H4 (cell line): ENCODE measurements at places on chromosomes 6 and 20. TPM values are rescaled to one million over a fixed set of nuclear protein-coding genes. Genes with fewer than 3 reads are reported as not detected.
A peak's percentile ranks its signal among the peaks of the same experiment; 100 is the strongest.

Gene TMEM244
- total RNA-seq: not detected in 2 replicates

Gene TFAP2D
- 0.14 and 0.46 TPM in 2 replicates for total RNA-seq

DNA sequence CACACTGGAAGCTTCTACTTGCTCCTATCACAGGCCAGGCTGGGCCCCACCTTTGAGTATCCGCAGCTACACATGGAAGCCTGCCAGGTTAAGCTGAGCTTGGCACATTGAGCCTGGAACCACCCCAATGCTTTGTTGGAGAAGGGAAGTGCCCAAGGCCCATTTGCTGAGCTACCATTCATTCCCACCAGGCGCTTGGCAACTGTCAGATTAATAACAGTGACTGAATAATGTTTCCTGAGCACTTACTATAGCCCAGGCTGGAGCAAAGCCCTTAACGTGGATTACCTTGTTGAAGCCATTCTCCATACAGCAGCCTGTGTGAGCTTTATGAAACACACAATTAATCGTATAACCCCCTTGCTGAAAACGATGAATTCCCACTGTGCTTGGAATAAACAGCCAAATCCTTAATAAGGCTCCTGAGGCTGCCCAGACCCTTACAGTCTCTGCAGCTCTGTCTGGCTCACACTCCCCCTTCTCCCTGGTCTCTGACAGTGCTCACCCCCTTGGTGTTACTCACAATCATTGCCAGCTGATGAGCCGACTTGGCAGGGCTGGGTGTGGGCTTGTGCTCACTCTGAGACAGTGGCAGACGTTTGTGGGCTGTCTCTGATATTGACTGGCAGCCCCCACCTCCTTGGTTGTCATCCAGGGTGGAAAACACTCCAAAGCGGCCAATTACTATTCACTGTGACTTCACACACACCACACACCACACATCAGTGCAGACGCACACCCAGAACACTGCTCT is 357.1 kb downstream of the MAFB start:
- DNase-seq: no peak

Gene YTHDF1
- 16.2 and 16.7 TPM in 2 replicates for total RNA-seq

Gene TSPO2
- not detected in 2 replicates for total RNA-seq

- DNase-seq: no peak
Measured at GRCh38 chr6:63936399-63936798, 300.8 kb downstream of the PHF3 start.

DNA sequence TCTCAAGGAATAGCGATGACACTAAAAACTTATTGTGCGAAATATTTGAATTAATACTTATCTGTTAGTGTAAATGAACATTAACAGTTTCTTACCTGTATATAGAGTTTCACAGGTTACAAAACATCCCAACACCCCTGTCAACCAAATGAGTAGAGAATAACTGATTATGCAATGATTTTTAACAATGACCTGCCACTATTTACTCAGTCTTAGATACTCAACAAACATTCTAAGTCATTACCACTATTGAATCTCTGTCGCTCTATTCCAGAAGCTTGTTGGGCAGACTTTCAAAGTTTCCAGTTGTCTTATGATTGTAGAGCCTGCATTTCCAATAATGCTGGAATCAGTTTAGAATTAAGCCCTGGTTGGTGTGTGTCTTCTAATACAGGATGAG is 85.5 kb downstream of the RNF182 start:
- DNase-seq: no peak

- no peak for DNase-seq
Measured at GRCh38 chr6:121548131-121548530, 112.7 kb downstream of the GJA1 start.

Gene SEMG1
- total RNA-seq: not detected in 2 replicates

Gene TREML2
- total RNA-seq: 0.10 TPM in 1 of 2 replicates, not detected in the other

DNA sequence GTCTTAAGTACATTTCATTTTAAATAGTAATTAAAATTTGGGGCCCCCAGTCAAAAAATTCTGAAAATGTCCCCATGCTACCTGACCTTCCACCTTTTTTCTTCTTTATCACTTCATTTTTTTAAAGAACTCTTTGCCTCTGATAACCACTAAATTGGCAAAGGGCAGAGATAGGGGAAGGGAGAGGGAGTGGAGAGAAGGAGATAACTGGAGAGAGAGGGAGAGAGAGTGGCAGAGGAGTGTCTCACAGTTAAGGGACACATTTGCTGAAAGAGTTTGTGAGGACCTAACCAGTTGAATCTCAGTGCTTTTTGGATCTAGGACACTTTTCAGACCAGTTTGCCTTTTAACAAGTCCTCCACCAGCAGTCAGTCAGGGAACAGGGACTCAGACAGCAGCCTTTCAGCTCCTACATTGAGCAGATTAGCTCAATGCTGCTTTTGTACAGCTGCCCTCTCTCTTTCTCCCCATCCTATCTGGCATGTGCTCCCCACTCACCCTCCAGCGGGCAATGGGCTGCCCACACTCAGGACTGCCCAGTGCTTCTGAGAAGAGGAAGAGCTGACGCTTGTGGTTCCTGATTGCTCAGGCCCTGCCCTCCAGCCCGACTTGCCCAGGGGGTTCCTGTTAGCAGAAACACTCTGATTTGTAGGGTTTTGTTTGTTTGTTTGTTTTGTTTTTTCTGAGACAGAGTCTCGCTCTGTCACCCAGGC is 14.4 kb downstream of the ARMC2 start:
- DNase-seq: no peak

DNA sequence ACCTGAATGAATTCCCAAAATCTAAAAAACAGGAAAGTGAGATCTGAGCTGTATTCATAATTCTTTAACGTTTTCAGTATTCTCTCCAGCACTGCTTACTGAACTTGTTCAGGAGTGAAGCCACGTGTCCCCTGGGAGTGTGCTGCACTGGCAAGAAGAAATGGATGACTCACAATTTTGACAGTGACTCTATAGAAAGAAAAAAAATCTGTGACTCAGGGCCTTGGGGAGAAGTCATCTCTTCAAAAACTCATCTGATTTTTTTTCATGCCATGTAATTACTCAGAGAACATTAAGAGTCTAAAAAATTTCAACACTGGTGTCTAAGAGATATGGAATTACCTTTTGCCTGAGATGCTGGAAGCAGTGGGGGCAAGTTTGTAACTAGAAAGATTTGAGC is 39.7 kb downstream of the ANKEF1 start:
- peak; percentile 79 for DNase-seq

Gene KCNK17
- not detected in 2 replicates for total RNA-seq

DNA sequence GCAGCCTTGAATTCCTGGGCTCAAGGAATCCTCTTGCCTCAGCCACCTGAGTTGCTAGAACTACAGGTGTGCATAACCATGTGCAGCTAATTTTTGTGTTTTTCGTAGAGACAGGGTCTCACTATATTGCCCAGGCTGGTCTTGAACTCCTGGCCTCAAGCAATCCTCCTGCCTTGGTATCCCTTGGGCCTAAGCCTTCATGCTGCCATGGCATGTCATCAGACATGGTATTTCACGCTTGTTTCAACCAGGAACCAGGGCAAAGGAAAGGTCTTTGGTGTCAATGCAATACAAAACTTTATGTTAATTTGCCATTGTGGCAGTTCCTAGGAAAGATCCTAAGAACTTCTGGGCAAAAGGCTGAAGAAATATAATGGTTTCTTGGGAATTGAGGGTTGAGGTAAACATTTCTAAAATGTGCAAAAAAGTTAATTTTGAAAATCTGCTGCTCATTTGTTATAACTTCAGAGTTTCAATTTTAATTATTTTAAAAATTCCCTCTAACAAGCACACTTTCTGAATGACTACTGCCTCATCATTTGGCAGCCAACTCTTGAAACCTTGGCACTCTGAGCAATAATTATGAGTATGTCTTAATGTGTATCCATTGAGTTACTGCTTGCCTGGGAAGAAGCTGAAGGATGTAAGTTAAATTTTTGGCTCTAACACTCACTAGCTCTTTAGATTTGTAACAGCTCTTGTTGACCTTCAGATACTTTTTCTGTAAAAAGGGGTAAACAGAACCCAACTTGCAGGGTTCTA is 154.1 kb downstream of the GJA10 start:
- DNase-seq: no peak

Gene OR2H2
- total RNA-seq: not detected in 2 replicates

Gene NHSL1
- 3.1 and 4.4 TPM in 2 replicates for total RNA-seq

DNA sequence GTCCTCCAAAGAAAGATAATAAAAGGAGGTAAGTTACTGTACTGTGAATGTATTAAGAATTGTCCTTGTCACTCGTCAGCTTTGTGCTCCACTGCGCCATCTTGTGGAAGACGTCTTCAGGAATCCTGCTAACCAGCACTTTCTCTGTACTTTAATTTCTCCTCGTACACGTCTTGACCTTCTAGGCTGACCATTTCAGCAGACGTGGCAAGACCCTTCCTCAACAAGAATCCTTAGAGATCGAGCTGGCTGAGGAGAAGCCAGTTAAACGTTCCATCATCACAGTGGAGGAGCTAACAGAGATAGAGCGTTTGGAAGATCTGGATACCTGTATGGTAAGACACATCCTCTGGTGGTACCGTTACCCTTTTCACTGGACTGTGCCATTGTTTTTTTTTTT is 95.5 kb upstream of the SCGN start:
- peak; percentile 69 for DNase-seq

DNA sequence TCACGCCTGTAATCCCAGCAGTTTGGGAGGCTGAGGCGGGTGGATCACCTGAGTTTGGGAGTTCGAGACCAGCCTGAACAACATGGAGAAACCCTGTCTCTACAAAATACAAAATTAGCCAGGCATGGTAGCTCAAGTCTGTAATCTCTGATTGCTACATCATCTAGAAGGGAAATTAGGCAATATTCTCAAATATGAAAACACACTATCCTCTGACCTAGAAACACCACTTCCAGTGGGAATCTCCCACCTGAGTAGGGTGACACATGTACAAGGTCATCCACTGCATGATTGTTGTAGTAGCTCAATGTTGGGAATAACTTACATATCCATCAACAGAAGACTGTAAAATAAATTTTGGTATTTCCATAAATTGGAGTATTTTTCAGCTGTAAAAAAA is 19.1 kb upstream of the SIRPD start:
- DNase-seq: no peak

DNA sequence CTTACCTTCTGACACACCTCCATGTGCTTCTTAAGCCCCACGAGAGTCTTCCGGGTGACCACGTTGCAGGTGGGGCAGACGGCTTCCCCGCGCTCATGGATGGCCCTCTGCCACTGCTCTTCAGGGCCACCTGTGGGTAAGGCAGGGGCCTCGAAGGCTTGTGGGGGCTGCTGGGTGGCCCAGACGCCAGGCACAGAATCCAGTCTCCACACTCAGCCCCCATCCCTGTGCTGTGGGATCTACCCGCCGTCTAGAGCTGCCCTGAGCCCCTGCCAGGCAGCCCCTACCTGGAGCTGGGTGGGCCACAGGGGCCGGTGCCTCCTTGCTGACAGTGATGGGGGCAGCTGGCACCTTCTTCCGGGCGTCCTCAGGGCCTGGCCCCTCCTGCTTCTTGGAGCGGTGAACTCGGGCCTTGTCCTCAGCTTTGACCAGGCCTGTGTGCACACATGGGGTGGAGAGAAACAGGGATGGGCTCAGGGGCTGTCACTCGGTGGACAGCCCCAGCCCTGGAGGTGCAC is 5.9 kb downstream of the ZNF512B start:
- no peak for DNase-seq

Gene MSH5
- total RNA-seq: 5.3 and 10.8 TPM in 2 replicates

DNA sequence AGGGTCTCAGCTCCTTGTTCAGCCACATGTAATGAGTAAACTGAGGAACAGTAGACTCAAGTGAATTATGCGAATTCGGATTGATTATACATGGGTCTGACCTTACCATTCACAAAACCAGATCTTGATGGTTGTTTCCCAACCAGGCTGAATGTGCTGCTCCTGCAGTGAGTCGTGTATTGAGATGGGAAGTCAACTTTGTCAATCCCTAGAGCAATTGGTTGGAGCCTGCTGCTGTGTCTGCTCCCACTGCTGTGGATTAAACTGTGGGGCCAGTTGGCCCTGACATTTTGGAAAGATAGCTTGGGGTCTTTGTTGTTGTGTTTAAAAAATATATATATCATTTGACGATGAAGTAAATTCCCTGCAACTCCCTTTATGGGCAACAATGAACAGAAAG is 23.9 kb downstream of the FAM50B start:
- DNase-seq: no peak

GRCh38 chr20:50313827-50314677 is 123.4 kb downstream of the CEBPB start:
- DNase-seq: no peak

- DNase-seq: no peak
Measured at GRCh38 chr6:123598011-123598410, 38.7 kb downstream of the TRDN start.

GRCh38 chr6:57207872-57208271 is 14.2 kb downstream of the RAB23 start:
- no peak for DNase-seq

- no peak for DNase-seq
Measured at GRCh38 chr20:56395166-56395565, 2.7 kb downstream of the CSTF1 start.

Gene VNN1
- not detected in 2 replicates for total RNA-seq

DNA sequence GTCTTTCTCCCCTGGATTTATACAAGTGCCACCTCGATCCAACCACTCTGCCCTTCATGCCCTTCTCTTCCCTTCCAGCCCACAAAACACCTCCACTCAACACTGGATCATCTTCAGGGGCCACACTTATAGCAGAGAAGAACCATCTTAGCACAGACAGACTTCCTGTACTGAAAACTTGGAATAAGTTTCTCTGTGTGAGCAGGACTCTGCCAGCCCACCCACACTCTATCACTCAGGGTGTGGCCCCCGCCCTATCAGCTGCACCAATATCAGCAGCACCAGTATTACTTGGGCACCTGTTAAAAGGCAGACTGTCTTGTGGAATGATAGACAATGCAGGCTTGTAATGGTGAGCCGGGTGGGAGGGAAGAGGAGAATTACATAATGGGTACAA is 86.7 kb downstream of the SCML4 start:
- DNase-seq: no peak

GRCh38 chr6:145735356-145736165 is at the start of gene EPM2A:
Gene EPM2A (minus strand): TSS chr6:145735520. CDS start chr6:145735498, 22 bp downstream.
- DNase-seq: peak; percentile 46

DNA sequence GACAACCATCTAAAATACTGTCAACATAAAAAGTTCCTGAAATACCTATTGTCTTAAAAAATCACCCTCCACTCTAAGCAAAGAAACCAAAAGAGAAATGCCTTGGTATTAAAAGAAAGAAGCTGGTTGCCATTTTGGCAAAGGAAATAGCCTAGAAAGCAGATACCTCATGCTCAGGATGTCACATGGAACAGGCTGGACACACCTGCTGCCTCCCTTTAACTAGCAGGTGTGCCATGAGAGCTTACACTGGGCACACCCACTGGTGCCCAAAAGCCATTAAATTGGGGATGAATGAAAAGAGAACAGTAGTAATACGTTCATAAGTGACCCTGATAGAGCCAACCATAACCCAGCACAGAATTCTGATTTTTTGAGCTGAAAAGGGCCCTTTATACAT is 1.5 kb downstream of the SLC23A2 start:
- DNase-seq: no peak

Gene ZNF391
- total RNA-seq: 0.37 and 0.91 TPM in 2 replicates

DNA sequence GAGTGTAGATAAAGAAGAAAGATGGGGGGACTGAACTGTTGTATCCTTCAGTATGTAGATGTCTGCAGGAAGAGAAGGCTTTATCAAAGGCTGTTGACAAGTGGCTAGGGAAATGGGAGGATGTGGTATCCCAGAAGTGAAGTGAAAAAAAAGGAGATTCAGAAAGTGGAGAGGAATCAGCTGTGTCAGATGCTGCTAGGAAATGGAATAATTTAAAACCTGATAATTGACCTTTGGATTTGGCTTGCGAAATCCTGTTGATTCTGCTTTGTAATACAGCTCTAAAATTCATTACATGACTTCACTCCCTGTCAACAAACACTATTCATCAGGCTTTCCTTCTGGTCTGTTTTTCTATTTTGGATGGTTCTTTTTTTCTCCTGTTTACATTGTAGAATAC is 41.7 kb downstream of the PHF3 start:
- no peak for DNase-seq

GRCh38 chr6:82330171-82330804 is 33.3 kb upstream of the TPBG start:
- no peak for DNase-seq
